Central memory CD4-positive, alpha-beta T cell (primary cell): ENCODE measurements at places on chromosomes 12 and 14.

GRCh38 chr12:52581066-52581465 is 7.4 kb upstream of the KRT74 start:
- DNase-seq = no peak

DNA sequence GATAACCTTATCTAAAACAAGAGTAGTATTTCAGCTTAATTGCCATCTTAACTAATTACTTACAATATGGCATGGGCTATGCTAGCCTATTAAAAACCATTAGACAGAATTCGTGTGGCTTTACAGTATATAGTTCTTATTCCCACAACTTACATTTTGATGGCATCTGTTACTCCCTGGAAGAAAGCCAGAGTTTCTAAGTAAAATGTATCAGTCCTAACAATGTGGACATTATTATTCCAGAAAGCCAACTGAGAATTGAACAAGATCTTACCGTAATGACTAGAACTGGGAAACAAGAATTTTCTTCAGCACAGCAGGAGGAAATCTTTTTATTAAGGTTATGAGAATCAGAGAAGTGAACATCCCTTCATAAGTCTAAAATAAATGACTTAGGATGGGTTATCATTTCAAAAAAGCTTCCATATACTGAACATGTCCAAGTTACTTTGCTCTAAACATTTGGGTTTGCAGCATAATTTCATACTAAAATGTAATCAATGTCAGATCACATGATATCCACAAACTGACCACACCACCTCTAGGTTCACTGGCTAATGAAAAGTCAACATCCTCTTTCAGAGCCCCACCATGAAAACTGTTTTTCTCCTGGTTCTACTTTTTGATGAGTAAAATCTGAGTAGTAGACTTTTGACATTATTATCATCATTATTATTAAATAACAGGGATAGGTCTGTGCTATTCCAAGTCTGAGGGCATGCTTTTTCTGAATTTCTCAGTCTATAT is 179.7 kb downstream of the SSPN start:
- DNase-seq = no peak

- DNase-seq = no peak
These were observed 1006.0 kb upstream of the TMEM132C start for GRCh38 chr12:127260999-127261398.

DNA sequence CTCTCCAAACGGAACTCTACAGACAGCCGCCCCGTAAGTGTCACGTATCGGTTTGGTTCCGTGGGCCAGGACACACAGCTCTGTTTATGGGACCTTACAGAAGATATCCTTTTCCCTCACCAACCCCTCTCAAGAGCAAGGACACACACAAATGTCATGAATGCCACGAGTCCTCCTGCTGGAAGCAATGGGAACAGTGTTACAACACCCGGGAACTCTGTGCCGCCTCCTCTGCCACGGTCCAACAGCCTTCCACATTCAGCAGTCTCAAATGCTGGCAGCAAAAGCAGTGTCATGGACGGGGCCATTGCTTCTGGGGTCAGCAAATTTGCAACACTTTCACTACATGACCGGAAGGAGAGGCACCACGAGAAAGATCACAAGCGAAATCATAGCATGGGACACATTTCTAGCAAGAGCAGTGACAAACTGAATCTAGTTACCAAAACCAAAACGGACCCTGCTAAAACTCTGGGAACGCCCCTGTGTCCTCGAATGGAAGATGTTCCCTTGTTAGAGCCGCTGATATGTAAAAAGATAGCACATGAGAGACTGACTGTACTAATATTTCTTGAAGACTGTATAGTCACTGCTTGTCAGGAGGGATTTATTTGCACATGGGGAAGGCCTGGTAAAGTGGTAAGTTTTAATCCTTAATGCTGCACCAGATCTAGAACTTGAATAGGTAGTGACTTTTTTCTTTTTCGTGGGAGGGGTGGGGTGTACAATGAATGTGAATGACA is 69.7 kb downstream of the WDR20 start:
- no peak for DNase-seq

GRCh38 chr14:20413744-20414082 is 412 bp upstream of the TEP1 start:
- peak; percentile 26 for DNase-seq

DNA sequence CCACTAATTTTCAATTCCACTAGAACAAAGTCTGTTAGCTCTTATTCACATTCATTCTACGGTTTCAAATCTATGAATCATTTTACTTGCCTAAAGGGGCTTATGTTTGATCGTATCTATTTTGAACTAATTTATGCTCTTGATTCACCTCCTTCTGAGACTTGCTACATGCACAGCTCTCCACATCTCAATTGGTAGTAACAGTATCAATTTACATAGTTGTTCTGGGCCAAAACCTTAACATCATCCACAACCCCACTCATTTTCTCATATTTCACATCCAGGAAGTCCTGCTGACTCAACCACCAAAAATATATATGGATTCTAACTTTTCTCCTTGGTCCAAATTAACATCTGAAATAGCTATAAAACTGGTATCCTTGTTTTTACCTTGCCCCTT is 208.6 kb downstream of the RASSF9 start:
- DNase-seq = no peak

- no peak for DNase-seq
These were observed 142.6 kb downstream of the PPM1H start for GRCh38 chr12:62792236-62792870.

GRCh38 chr14:28542040-28542439 is 224.5 kb upstream of the FOXG1 start:
- DNase-seq = no peak

GRCh38 chr14:68397822-68398221 is 395.0 kb downstream of the ZFP36L1 start:
- DNase-seq = no peak

- DNase-seq = no peak
These were observed at the start of gene CFAP73 for GRCh38 chr12:113149361-113150150. CFAP73 (plus strand) TSS chr12:113149724; CDS start chr12:113149858, 134 bp downstream.

- DNase-seq = no peak
These were observed 1194.8 kb downstream of the BCL11B start for GRCh38 chr14:98077176-98077575.

- DNase-seq = no peak
These were observed 2.5 kb downstream of the PLEKHG3 start for GRCh38 chr14:64706593-64707193.

DNA sequence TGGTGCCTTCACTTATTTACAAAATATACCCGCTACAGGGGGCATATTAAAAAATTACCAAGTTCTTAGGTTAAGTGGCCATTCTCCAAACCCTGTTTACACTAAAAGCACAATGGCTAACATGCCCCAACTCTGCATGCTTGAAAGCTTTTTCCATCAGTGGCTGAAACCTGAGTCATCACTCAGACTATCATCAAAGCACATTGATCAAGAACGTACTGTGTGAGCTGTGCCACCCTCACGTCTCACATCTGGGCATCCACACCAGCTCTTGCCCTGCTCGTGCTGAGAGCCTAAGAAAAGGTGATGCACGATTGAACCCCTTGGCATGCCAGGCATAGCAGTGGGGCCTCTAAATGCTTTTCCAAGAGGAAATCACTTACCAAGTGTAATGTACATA is 13.2 kb downstream of the AQP6 start:
- no peak for DNase-seq

DNA sequence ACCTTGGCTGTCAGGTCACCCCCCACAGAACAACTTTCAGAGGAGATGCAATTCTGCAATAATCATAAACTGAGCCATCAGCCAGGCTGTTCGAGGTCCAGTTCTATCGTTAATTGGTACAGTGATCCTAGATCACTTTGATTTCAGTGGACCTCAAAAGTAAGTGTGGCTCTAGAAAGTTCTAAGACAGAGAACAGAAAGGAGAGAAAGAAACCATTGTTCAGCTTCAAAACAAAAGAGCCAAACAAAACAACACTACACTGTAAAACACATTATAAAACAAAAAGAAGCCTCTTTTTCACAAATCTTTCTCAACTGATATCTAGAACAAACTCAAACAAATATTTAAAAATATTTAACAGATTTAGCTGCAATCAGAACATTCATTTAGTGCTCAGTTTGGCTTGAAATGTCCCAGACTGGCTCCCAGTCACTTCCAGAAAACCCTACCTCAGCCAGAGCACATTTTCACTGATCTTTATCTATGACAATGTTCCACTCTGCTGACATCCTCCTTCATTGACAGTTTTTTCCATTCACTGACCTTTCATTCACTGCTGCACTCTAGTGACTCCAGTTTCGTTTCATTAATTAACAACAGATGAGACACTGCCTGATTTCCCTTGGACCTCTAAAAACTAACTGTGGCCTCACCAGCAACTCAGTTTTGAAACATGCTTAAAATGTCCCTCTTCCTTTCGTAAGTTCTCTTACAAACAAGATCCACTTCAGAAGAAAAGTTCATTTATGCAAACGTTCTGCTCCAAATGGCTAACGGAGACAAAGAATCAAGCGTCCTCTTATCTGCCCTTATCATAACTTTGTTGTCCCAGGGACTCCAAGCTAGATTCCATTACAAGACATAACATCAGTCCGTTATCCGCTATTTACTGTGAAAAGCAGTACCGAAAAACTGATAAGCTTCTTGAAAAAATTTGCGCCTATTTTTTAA is 56.8 kb downstream of the DUSP16 start:
- DNase-seq = no peak

- DNase-seq = no peak
These were observed 9.1 kb downstream of the SINHCAF start for GRCh38 chr12:31316891-31317290.

- DNase-seq = no peak
These were observed 24.0 kb downstream of the TTC9 start for GRCh38 chr14:70665448-70666360.

DNA sequence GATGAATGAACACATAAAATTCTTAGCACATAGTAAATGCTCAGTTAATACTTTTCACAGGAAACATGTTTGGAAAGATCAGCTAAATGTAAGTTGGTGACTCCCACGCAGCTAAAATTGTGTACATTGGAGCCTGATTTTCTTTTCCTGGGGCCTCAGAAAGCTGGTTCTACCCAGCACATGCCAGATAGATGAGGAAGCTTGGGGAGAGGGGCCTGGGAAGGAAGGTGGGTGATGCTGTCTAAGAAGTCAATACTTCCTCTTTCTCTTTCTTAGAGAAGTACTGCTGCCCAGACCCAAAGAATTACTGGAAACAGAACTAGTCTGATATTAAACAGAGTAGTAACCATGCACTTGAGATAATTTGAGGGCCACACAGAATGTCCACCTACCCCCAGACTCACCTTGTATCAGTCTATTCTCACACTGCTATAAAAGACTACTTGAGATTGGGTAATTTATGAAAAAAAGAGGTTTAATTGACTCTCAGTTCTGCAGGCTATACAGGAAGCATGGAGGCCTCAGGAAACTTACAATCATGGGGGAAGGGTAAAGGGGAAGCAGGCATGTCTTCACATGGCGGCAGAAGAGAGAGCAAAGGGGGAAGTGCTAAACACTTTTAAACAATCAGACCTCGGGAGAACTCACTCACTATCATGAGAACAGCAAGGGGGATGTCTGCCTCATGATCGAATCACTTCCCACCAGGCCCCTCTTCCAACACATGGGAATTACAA is 123.3 kb upstream of the MED13L start:
- DNase-seq = no peak

- DNase-seq = no peak
These were observed 2.3 kb downstream of the DGLUCY start for GRCh38 chr14:91115986-91116770.

- no peak for DNase-seq
These were observed 17.2 kb upstream of the OAS2 start for GRCh38 chr12:112961074-112961473.

DNA sequence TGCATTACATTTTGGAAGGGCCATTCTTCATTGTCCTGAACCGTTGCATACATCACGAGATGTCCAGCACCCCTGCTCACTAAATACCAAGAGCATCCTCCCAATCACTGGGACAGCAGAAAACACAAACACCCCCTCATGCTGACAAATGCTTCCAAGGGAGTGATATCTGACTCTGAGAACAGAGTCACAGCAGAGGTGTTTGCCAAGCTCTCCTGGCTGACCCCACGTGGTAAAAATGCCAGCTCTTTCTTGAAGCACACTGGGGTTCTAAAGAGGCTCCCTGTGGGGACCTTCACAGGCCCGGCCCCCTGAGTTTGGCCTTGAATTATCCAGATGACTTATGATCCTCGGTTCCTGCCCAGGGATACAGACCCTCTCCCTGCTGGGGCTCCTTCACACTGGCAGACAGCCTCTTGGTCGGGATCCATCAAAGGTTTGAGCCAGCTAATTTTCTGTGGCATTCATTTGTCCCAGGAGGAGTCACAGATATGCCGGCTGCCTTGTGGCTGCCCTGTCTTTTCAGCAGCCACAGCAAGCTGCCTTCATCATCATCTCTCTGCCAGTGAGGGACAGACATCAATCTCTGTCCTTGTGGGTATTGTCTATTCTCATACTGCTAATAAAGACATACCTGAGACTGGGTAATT is 43.1 kb upstream of the PSMC1 start:
- DNase-seq = no peak
